Activated T-cell treated with anti-CD3 and anti-CD28 coated beads for 24 hours (primary cell): ENCODE measurements at places on chromosomes 5 and 9.

- no peak for DNase-seq
These were observed 8.1 kb downstream of the ADAMTS13 start for GRCh38 chr9:133430244-133430643.

DNA sequence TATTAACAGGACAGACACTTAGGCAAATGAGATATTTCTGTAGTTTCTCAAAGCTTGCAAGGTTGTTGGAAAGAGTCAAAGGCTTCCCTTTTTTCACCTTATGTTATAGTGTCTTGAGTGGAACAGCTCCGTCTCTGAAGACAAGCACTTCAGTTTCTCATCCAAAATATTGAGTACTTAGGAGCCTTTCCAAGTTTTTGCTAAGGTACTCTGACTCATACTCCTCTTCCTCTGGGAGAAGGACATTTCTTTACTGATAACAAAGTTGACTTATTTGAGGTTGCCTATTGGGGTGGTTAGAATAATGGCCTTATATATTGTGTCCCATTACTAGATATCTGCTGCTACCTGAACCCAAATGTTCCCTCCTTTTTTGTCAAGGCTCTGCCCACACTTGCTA, 869.6 kb downstream of the MAT2B start:
- DNase-seq, result no peak

DNA sequence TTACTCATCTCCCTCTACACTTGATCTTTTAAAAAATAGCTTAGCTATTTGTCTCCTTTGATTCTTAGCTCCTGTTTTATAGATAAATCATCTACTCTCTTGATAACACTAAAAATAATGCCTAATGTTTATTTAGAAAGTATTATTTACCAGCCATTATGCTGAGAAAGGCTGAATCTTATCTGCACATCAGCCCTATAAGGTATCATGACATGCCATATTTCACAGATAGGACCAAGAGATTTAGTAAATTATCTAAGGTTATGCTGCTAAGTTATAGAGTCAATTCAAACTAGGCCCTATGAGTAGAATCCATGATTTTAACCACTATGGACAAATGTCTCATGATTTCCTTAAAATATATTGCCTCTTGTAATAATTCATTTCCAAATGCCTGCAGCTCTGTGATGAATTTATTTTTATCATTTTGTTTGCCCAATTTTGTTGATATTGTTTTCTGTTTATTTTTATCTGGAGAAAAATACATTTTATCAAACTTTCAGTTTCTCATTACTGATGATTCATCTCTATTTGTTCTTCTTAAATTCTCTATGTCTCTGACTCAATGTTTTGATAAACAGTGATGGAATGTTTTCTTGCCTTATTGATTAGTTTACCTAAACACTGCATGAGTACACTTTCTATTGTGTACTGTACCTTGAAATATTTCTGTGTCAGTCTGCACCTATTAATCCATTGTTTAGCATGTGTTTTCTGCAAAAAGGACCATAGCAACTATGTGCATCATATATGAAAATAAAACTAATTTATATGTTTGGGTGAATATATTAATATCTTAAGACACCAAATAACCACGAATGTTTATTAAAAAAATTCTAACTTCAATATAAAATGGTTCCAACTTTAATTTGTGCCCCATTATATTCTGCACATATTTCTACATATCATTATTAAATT, 300.8 kb downstream of the CDH9 start:
- no peak for DNase-seq

GRCh38 chr5:16721151-16722096, 104.6 kb upstream of the RETREG1 start:
- DNase-seq, result no peak

DNA sequence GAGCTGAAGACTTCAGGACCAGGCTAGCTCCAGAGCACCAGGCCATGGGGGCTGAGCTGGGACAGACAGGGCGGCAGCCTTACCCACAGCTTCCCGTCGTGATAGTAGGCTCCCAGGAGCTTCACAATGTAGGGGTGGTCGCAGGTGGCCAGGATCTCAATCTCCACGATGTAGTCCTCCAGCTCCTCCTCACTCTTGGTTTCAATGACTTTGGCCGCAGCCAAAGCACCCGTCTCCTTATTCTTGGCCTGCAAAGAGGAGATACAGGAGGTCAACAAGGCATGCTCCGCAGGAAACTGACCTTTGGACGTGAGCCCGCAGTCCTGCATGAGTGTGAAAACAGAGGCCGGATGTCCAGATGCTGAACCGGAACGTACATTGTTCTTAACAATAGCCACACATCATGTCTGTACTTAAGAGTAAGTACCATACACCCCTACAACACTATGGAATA, 31.5 kb downstream of the STK10 start:
- DNase-seq, result no peak

GRCh38 chr5:170985486-170985885, 123.7 kb downstream of the RANBP17 start:
- DNase-seq, result no peak

- DNase-seq, result no peak
These were observed 470.6 kb downstream of the TUSC1 start for GRCh38 chr9:25207402-25208195.

DNA sequence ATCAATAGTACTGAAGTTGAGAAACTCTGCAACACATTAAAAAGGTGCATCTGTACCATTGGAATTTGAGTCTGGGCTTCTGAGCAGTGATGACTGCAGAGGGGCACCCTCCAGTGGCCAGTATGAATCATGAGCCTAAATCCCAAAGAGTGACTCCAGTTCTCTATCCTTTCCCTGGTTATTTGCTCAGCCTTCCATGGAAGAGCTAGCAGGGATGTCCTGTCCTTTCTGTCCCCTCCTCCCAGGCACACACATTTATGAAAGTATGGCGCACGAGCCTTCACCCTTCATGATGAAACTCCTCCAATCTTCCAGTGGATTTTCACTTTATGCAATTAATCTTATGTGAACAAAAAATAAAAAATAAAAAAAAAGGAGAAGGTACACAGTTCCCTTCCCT, 81.0 kb downstream of the ESM1 start:
- no peak for DNase-seq

- no peak for DNase-seq
These were observed 66.0 kb downstream of the HMCN2 start for GRCh38 chr9:130331573-130331972.

- no peak for DNase-seq
These were observed 5.7 kb downstream of the MTRR start for GRCh38 chr5:7874639-7875038.

GRCh38 chr5:153237671-153238332, 252.7 kb upstream of the GRIA1 start:
- no peak for DNase-seq

GRCh38 chr5:91139572-91140200, 243.4 kb downstream of the ARRDC3 start:
- DNase-seq, result no peak

DNA sequence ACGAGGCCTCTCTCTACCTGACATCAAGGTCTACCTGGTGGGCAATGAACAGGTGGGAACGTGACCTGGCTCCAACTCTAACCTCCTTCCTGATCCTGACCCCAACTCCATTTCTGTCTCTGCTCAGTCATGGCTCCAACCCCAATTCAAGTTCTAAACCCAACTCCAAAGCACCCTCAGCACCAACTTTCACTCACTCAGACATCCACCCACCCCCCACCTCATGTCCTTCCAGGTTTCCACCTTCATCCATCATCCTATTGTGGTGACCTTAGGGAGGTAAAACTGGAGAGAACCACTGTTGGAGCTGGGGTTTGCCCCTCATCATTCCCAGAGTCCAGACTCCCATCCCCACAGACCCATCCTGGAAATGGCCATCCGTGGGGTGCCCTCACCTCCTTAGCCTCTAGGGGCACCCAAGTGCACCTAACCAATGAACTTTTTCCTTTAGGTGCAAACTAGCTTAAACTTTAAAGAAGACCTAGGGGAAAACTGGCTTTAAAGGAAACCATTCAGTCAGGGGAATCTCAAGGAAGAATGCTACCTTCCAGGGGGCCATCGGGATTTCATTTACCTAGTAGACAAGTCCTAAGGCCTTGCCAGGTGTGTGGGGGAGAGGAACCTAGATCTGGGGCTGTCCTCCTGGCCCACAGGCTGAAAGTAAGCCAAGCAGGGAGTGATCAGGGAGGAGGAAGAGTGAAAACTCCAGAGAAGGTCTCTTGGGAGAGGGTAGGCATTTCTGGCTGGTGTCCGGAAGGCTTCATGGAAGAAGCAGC, 11.3 kb downstream of the RGS14 start:
- DNase-seq, result no peak

DNA sequence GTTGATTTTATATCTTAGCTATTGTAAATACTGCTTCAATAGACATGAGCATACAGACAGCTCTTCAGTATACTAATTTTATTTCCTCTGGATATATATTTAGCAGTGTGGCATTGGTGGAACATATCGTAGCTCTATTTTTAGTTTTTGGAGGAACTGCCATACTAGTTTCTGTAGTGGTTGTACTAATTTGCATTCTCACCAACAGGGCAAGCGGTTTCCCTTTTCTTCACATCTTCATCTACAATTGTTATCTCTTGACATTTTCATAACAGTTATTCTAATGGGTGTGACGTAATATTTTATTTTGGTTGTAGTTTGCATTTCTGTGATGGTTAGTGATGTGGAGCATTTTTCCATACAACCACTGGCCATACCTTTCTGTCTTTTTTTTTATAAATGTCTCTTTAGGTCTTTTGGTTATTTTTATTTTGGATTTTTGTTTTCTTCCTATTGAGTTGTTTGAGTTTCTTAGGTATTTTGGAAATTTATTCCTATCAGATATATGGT, 32.5 kb downstream of the TAF11L14 start:
- no peak for DNase-seq

DNA sequence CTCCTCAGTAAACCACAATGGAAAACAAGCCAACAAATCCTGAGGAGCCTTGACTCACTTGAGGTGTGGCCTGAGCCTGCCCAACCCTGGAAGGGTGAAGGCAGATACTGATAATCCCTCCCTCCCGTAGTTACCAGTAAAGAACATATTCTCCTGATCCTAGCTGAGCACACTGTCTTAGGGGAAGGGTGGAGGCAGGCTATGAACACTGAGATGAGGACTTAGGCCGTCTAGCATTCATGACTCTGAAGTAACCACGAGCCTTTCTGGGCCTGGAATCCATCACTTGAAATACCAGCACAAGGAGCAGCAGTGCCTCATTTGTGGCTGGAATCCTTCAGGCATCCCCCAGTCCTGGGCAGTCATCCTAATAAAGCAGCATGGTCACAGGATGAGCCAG, 124.5 kb upstream of the PRLR start:
- no peak for DNase-seq

- peak; percentile 4 for DNase-seq
These were observed 4.0 kb upstream of the CDK5RAP2 start for GRCh38 chr9:120583958-120584369.

DNA sequence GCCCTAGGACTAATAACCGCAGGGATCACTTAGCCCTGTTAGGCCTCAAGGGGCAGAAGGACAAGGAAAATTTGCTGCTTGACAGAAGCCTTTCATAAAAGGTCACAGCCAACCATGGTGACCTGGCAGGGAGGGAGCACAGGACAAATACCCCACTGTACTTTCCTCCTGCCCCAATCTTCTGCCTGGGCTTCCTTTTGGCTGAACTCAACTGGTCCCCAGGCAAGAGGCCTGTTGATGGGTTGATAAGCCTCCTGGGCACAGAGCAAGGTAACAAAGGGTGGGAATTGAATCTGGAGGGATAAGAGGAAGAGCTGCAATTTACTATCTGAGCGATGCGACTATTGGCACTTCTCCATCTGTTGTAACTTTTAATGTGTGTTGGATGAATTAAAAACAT, 392.9 kb downstream of the RASEF start:
- DNase-seq, result no peak

GRCh38 chr5:85453026-85453349, 1068.3 kb upstream of the EDIL3 start:
- DNase-seq, result no peak

DNA sequence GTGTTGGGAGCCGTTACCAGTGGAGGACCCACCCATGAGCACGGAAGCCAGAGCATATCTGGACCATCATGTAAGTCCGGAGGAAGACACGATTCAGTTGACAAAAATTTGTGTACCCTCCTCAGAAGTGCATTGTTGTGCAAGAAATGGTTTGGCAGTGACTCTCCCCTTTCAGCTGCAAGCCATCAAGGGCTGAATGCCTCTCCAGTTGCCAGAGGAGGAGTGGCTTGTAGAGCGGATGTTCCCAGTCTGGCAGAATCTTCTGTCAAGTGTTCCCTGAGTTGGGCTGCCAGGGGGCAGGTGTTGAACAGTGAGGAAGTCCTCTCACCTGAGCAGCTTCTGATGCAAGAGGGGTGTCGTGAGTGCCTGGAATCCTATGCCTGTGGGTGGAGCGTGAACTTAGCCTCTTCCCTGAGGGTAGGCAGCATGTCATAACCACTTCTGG, 27.6 kb upstream of the CDKN2AIPNL start:
- no peak for DNase-seq

DNA sequence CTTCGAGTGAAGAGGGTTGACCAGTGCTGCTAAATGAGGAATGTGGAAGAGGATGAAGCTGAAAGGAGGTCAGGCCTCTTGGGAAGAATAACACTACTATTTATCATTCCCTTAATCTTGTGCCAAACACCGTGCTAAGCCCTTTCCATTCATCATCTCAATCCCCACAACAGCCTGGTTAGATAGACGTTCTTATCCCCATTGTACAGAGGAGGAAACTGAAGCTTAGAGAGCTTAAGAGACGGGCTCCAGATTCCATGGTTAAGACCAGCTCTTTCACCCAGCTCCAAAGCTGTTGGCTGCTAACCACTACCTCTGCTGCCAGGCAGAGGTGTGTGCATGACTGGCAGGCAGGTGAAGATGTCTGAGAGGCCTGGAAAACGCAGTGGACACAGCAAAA, 868 bp upstream of the EPB41L4B start:
- DNase-seq, result no peak

DNA sequence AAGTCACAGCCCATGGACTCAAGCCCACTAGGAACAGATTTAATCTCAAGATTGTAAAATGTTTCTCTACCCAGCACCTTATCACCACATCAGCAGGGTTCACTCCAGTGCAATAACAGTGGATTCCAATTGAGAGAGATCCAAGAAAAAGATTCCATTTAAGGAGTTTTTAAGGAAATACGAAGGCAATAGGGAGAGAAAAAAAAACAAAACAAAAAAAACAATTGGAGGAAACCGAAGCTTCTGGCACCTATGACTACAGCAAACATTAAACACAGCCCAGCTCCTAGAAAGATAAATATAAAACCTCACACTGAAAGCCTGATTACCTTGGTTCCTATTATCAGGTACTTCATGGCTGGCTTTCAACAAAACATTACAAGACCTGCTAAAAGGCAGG, 192.7 kb downstream of the DAB2IP start:
- no peak for DNase-seq

GRCh38 chr5:91150234-91150633, 232.9 kb downstream of the ARRDC3 start:
- no peak for DNase-seq

- DNase-seq, result no peak
These were observed 75.2 kb downstream of the AOPEP start for GRCh38 chr9:94801681-94802080.

DNA sequence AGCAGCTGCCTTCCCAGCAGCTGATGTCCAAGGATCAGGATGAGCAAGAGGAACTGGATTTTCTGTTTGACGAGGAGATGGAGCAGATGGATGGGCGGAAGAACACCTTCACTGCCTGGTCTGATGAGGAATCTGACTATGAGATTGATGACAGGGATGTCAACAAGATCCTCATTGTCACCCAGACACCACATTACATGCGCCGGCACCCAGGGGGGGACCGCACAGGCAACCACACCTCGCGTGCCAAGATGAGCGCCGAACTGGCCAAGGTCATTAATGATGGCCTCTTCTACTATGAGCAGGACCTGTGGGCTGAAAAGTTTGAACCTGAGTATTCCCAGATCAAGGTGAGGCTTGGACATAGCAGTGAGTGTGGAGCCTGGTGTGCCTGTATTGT, 46.9 kb downstream of the LARP1 start:
- DNase-seq, result no peak
